Mesendoderm (in vitro differentiated cells): ENCODE measurements at places on chromosomes 3 and 15.

DNA sequence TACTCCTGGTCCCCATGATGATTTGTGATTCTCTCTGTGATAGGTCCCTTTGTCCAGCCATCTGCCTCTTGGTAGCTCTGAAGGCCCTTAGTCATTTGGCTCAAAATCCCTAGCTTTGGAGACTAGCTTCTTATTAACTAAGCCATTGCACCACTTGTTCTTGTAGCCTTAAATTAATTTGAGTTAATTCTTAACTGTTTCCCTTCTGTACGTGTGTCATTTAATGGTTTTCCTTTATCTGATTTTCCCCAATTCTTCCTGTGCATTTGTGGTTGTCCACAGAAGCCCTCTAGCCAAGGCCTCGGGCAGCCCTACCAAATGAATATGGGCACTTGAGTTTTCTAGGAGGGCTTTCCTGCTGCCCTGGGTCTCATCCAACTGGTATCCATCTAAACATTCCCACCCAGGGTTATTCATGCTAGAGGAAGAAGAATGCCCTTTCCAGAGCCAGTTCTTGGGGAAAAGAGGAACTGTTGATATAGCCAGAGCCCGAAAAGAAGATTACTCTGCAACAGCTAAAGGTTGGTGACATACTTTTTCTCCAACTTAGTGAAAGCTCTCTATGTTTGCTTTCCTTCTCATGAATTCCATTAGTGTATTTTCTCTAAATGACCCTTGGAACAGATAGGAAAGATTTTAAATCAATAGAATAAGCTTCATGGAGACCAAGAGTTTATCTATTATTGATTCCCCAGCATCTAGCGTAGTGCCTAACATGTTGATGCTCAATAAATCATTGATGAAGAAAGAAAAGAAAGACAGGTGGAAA lies 44.2 kb upstream of the ZBTB38 start:
- H3K36me3 ChIP-seq, result no peaks in the 10 kb centered on the region
- no peak overlapping the region for H3K4me3 ChIP-seq
- H3K27ac ChIP-seq, result no peak overlapping the region
- H3K27me3 ChIP-seq, result no peaks in the 10 kb centered on the region
- peaks cover 9% of the 10 kb centered on the region for H3K4me1 ChIP-seq
- DNase-seq, result no peak

DNA sequence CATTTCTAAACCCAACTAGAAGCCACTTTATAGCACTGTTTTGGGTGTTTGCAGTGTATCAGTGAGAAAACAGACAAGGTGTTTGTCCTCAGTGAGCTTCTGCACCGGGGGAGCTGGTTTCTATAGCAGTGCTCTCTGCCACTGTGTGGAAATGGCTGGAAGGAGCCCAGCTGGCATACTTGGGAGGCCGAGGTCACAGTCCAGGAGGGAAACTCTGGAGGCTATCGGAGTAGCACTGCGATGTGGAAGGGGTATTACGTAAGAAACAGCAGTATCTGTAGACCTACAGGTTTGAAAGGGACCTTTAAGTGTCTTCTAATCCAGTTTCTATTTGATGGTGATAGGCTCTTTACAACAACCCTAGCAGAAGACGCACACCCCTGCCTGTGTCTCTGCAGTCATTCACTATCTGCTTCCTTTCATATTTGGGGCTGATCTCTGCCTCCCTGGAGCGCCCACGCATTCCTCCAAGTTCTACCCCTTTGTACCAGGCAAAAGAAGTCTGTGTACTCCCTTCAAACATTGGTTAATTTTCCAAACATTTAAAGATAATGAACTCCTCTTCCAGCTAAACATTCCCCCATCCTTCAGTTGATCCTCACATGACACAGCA lies 87.4 kb upstream of the ADAMTS17 start:
- no peaks in the 10 kb centered on the region for H3K4me1 ChIP-seq
- no peaks in the 10 kb centered on the region for H3K27me3 ChIP-seq
- no peak overlapping the region for H3K27ac ChIP-seq

DNA sequence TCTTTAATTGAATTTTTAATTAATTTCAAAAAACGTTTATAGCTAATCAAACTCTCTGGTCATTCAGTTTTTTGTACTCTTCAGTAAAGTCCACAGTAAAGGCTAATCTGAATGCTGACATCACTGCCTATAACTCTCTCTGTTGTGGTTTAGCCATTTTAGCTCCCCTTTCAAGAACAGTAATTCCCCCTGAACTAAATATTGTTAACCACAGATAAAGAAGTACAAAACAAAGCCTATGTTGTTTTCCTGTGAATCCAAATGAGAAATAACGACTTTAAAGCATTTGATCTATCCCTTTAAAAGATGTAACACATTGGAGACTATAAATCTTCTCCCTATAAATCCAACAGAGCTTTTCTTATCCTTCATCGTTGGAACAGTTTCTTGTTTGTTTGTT lies 94.2 kb downstream of the ZBTB20 start:
- H3K4me3 ChIP-seq, result no peak overlapping the region
- H3K27me3 ChIP-seq, result no peaks in the 10 kb centered on the region
- no peaks in the 10 kb centered on the region for H3K4me1 ChIP-seq
- DNase-seq, result no peak
- no peaks in the 10 kb centered on the region for H3K36me3 ChIP-seq
- no peak overlapping the region for H3K27ac ChIP-seq

DNA sequence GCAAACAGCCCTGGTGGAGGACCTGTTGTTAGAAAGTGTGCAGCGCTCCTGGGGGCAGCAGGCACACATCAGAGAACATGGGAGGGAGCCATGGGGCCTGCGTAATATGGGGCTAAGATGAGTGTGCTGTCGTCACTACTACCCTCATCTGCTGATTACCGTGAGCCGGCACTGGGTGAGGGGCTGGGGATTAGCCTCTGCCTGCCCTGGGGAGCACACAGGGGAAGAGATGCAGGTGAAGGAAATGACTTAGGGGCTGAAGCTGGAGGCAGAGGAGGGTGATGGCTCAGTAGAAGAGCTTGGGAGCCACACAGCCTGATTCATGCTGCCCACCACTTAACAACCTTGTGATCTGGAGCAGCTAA lies 33.6 kb upstream of the LINGO1 start:
- no peak overlapping the region for H3K4me3 ChIP-seq
- no peaks in the 10 kb centered on the region for H3K36me3 ChIP-seq
- H3K4me1 ChIP-seq, result no peaks in the 10 kb centered on the region
- no peaks in the 10 kb centered on the region for H3K27me3 ChIP-seq

DNA sequence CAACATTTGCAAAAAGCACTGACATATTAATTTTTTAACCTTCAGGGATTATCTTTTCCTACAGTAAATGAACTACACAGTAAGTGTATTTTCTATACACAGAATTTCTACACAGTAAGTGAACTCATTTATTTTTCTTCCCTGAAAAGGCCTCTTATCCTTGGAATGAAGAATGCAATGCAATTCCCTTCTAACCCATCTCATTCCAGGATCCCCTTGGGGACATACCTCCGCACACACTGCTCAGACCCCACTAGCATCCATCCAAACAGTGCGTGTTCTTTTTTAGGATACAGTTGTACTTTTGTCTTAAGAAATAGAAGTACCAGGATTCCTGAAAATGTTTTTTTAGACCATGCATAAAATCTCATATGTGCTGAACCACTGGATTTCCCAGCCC lies 152.8 kb downstream of the UACA start:
- H3K27me3 ChIP-seq, result no peaks in the 10 kb centered on the region
- no peak overlapping the region for H3K4me3 ChIP-seq
- no peaks in the 10 kb centered on the region for H3K36me3 ChIP-seq
- H3K4me1 ChIP-seq, result no peaks in the 10 kb centered on the region

DNA sequence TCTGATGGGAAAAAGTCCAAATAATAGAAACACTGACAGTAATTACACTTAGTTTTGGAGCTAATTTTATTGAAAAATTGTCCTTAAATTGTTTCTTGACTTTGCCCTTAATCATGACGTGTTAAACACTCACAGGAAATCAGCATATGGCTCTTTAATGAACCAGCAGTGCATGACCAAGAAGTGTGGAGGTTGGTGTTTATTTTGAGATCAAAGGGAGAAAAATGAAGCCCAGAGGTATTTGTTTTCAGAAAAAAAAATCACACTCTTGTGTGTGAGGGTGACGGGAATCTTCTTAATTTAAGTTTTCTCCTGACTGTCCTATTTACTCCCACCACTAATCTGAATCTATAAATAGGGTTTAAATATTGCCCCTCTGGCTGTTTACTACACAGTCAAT lies 28.8 kb upstream of the SYNM start:
- H3K4me1 ChIP-seq, result peaks cover 2% of the 10 kb centered on the region
- H3K4me3 ChIP-seq, result no peak overlapping the region
- H3K27ac ChIP-seq, result no peak overlapping the region
- DNase-seq, result no peak
- H3K27me3 ChIP-seq, result no peaks in the 10 kb centered on the region

GRCh38 chr3:28598165-28598564 lies 249.5 kb upstream of the AZI2 start:
- no peaks in the 10 kb centered on the region for H3K4me1 ChIP-seq
- no peak overlapping the region for H3K27ac ChIP-seq
- H3K4me3 ChIP-seq, result no peak overlapping the region
- no peaks in the 10 kb centered on the region for H3K36me3 ChIP-seq
- no peak for DNase-seq

GRCh38 chr3:49707113-49707480 lies 12.4 kb downstream of the AMIGO3 start:
- H3K36me3 ChIP-seq, result peaks cover 3% of the 10 kb centered on the region
- H3K27ac ChIP-seq, result no peak overlapping the region
- H3K4me3 ChIP-seq, result no peak overlapping the region
- DNase-seq, result no peak
- H3K4me1 ChIP-seq, result no peaks in the 10 kb centered on the region

GRCh38 chr15:41661518-41662225 lies 1.5 kb downstream of the MGA start:
- DNase-seq, result peak; percentile 93
- peak overlapping the region; percentile 64 for H3K4me3 ChIP-seq
- H3K4me1 ChIP-seq, result peaks cover 2% of the 10 kb centered on the region
- H3K27ac ChIP-seq, result no peak overlapping the region

DNA sequence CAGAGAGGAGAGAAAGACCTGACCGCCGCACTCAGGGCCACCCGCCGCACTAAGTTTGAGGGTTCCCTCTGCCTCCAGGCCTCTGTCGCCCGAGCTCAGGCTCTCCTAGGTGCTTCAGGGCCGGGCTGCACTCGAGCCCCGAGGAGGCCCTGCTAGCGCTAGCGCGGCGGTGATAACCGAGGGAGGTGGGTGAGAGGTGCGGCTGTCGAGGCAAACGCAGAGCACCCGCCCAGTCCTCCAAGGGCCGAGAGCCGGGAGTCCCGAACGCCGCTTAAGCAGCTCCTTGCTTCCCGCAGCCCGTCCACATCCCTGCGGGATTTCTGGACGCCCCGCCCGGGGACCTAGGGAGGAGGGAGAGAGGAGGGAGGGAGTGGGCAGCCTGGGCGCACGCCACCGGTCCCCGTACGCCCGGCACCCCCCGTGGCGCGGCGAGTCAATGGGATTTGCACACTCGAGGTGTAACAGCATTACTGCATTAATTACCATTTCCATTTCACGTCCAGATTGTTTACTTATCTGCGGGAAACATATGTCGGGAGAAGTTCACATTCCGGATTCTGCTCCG lies 6.8 kb downstream of the SOX14 start:
- no peak overlapping the region for H3K27ac ChIP-seq
- no peaks in the 10 kb centered on the region for H3K36me3 ChIP-seq
- no peak for DNase-seq

- H3K4me3 ChIP-seq, result no peak overlapping the region
- H3K27me3 ChIP-seq, result no peaks in the 10 kb centered on the region
- no peak overlapping the region for H3K27ac ChIP-seq
- no peaks in the 10 kb centered on the region for H3K36me3 ChIP-seq
- peak; percentile 54 for DNase-seq
- peaks cover 2% of the 10 kb centered on the region for H3K4me1 ChIP-seq
These were observed 344.8 kb upstream of the GRM7 start for GRCh38 chr3:6516143-6516542.

DNA sequence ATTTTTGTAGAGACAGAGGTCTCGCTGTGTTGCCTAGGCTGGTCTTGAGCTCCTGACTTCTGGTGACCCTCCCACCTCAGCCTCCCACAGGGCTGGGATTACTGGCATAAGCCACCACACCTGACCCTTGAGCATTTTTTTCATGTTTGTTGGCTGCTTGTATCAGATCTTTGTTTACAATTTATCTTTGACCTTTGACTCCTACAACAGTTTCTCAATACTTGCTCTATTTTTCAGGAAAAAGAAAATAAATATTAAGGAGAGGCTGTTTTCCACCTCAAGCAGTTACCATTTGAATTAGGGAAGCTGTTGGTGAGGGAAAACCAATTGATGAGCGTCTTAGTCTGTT lies 44.5 kb downstream of the LIMD1 start:
- peaks cover 6% of the 10 kb centered on the region for H3K4me1 ChIP-seq
- no peak overlapping the region for H3K27ac ChIP-seq
- no peaks in the 10 kb centered on the region for H3K36me3 ChIP-seq
- no peak for DNase-seq
- no peaks in the 10 kb centered on the region for H3K27me3 ChIP-seq

GRCh38 chr15:55288006-55288717 lies 1.5 kb downstream of the RAB27A start:
- no peaks in the 10 kb centered on the region for H3K27me3 ChIP-seq
- H3K4me3 ChIP-seq, result no peak overlapping the region
- no peaks in the 10 kb centered on the region for H3K4me1 ChIP-seq
- DNase-seq, result no peak
- H3K27ac ChIP-seq, result no peak overlapping the region
- no peaks in the 10 kb centered on the region for H3K36me3 ChIP-seq

DNA sequence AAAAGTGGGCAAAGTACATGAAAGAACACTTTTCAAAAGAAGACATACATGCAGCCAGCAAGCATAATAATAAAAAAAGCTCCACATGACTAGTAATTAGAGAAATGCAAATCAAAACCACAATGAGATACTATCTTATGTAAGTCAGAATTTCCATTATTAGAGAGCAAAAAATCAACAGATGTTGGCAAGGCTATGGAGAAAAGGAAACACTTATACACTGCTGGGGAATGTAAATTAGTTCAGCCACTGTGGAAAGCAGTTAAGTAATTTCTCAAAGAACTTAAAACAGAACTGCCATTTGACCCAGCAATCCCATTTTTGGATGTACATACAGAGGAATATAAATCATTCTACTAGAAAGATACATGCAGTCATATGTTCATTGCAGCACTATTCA lies 360.7 kb downstream of the NSUN3 start:
- H3K4me3 ChIP-seq, result no peak overlapping the region
- no peaks in the 10 kb centered on the region for H3K27me3 ChIP-seq
- H3K27ac ChIP-seq, result no peak overlapping the region

DNA sequence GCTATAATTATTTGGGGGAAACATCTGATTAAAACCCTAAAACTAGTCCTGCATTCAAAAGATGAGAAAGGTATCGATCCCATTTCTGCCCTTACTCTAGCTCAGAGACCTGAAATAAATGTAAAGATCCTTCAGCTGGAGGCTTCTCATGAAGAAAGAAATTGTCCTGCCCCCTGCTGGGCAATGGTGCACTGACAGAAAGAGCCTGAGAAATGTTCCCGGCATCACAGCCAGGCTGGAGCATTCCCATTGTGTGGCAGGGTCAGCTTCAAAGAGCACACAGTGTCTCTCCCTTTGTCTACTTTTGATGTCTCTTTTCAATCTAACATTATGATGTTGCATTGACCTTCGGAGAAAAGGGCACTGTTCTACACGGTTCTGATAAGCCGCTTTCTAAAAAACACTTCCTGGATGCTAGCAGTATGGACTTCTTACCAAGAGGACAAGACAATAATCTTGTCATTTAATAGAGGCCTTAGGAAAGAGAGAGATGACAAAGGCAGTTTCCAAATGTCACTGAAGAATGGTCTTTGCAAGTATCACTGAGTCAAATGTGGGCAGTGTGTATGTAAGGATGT lies 287.5 kb downstream of the MAGI1 start:
- DNase-seq, result peak; percentile 85
- H3K36me3 ChIP-seq, result no peaks in the 10 kb centered on the region
- H3K27ac ChIP-seq, result no peak overlapping the region
- H3K27me3 ChIP-seq, result no peaks in the 10 kb centered on the region
- peaks cover 2% of the 10 kb centered on the region for H3K4me1 ChIP-seq
